Effector memory CD8-positive, alpha-beta T cell (primary cell): ENCODE measurements at places on chromosomes 7 and 10.

DNA sequence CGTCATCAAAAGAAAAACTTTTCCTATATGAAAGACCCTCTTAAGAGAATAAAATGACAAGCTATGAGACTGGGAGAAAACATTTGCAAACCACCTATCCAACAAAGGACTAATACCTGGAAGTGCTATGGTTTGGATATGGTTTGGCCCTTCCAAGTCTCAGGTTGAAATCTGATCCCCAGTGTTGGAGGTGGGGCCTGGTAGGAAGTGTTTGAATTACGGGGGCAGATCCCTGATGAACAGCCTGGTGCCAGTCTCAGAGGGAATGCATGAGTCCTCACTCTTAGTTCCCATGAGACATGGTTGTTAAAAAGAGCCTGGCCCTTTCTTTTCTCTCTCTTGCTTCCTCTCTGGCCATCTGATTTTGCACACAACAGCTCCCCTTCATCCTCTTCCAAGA is 6.3 kb downstream of the ALDH18A1 start:
- no peak for DNase-seq

GRCh38 chr10:60883187-60883586 is 60.8 kb downstream of the RHOBTB1 start:
- DNase-seq = no peak

DNA sequence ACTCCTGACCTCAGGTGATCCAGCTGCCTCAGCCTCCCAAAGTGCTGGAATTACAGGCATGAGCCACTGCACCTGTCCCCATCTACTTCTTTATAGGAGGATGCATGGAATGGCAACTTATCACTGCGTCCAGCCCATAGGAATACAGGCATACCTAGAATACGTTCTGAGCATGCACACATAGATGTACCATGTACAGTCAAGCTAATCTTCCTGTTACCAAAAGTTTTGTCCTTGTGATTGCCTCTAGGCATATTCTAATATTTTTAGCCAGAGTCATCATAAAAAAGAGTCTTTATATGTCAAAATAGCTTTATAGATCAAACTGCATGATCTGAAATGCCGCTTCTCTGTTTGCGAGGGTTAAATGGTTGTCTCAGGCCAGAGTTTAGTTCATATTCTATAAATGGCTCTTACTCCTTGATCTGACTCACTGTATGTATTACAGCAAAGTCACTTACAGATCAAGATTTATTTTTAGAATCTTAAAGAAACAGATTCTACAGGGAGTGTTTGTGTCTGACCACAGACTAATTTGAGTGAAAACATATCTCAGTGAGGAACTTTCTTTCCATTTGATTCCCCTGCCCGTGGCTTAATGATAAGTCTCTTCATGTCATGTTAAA is 210.9 kb downstream of the CREB5 start:
- DNase-seq = no peak

GRCh38 chr7:26305090-26305868 is 13.6 kb downstream of the SNX10 start:
- DNase-seq = no peak

DNA sequence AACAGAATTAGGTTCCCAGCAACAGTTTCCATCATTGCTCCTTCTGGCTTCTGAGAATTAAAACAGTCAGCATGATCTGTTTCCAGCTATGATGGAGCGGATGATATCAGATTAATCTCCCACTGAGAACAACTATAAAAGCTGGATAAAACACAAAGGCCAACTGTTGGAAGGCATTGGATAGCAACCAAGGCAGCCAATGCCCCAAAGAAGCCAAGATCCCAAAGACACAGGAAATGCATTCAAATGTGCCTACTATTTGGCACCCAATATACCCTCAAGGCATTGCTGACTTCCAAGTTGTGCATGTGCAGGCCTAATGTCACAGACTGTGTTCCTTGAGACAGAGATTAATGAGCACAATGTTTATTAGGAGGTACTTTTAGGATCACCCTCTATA is 259.3 kb downstream of the ARHGAP12 start:
- no peak for DNase-seq

- no peak for DNase-seq
Measured at GRCh38 chr7:135842446-135843179, 94.0 kb upstream of the FAM180A start.
